ENCODE measurements at places on chromosomes 4 and X.

DNA sequence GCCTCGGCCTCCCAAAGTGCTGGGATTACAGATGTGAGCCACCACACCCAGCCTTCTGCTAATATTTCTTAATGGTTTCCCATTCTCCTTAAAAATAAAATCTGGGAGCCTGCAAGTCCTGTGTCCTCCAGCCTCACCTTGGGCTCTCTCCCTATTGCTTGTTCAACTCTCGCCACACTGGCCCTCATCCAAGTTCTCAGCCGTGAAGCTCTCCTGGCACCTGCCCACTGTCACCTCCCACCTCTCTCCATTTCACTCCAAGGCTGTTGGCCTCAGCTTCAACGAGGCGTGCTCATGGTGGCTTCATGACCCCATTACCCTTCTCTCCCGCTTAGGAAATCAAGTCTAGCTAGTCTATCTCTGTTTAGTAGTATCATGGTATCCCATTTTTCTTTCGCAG is 9.5 kb upstream of the ETNPPL start:
- DNase-seq = no peak

DNA sequence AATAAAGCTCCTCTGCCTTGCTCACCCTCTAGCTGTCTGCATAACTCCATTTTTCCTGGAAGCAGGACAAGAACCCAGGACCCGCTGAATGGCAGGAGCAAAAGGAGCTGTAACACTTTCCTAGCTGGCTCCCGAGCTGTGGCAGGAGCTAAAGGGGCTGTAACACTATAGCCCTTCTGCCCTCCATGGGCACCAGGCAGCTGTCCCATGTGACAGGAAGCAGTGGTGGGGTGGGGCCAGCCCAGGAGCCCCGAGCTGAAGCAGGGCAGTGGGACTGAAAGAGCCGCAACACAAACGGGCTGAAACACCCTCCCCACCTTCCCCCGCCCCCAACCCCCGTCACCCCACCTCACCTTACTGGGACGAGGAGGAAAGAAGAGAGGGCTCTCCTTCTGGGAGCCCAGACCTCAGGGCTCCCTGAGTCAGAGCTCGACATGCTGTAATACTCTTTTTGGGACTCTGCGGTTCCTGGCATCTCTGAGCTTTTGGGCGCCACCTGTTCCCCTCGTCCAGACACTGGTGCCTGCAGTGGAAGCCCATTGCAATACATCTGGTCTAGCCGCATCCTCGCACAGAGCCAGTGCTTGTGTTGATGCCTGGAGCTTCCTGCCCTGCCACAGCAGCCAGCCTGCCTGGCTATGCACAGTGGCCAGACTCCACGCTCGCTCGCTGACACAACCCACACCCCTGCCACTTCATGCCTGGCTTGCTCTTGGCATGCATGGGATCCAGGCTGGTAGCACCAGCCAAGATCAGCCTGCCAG is 39.4 kb downstream of the PPM1K start:
- DNase-seq = no peak

GRCh38 chr4:75566911-75567310 is 11.0 kb downstream of the ODAPH start:
- no peak for DNase-seq

DNA sequence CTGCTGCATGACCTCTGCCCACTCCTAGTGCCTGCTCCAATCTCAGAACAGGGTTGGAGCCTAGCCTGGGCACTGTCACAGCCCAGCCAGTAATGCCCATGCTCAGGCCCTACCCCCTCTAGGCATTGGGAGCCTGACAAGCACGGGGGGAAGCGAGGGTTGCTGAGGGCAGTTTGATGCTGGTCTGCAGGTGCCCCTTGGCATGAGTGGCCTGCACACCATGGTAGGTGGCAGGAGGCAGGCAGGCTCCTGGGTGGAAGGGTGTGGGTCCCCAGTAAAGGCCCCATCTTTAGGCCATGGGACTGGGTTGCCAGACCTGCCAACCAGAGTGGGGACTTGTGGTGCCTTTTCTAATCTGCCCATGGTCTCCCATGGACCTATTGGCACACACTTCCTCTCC is 72.1 kb upstream of the DCAF12L2 start:
- no peak for DNase-seq

DNA sequence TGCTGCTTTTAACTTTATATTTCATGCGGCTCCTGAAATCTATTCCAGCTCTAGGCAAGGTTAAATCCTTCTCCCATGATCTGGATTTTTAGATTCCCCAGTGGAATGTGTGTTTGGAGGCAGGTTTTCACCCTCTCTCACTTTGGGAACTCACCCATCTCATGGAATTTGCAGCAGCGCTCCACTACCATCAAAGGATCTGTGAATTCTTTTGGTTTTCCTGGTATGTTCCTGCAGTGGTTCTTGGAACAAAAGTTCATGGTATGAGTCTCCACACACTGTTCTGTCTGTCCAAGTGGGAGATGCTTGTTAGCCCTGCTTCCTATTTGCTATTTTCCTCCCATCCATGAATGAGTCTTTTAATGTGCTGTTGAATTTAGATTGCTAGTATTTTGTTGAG is 14.0 kb downstream of the APOOL start:
- DNase-seq = no peak

- DNase-seq = no peak
Measured at GRCh38 chr4:126850286-126850685, 782.5 kb upstream of the INTU start.

DNA sequence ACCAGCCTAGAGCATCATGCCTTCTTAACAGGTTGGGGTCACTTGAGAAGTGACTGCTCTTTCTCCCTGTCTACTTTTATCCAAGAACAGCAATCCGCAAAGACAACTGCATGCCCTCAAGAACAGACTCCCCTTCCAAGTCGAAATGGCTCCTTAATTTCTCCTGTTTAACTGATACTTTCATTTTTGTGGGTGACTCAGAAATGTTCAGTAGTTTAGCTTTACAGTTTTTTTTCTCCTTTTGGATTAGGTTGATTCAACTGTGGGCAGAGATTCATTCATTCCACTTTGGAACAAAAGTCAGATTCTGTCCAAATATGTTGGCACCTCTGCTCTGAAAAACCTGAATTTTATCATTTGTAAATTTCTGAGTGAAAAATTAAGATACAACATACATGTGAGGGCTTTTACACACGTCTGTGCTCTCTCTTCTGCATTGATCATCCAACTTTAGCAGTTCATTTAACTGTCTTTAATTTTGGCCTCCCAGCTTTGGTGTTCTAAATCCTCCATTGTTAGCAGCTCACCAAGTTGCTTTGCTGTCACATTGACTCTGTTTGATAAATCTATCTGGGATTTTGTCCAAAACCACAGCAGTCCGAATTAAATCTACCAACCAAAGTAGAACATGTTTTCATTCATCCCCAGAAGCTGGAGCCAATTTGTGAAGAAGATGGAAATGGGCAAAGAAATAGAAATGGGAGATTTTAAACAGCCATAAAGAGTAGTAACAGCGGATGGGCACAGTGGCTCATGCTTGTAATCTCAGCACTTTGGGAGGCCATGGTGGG is 50.0 kb downstream of the HOPX start:
- DNase-seq = no peak

DNA sequence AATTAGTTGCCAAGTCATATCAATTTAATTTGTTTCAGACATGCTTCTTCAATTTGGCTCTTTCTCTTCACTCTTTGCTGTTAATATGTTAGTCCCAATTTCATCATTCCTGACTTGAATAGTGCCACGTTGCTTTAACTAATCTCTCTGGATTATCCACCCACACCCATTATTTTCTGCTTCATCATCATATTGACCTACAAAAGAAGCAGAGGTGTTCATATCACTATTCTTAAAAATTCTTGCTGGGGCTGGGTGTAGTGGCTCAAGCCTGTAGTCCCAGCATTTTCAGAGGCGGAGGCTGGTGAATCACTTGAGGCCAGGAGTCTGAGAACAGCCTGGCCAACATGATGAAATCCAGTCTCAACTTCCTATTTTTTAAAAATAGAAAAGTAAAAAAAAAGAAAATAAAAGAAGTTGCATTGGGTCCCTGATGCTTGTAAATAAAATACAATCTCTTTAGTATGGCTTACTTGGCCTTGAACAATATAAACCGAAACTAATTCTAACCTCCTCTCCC is 65.7 kb upstream of the KCNIP4 start:
- DNase-seq = no peak

DNA sequence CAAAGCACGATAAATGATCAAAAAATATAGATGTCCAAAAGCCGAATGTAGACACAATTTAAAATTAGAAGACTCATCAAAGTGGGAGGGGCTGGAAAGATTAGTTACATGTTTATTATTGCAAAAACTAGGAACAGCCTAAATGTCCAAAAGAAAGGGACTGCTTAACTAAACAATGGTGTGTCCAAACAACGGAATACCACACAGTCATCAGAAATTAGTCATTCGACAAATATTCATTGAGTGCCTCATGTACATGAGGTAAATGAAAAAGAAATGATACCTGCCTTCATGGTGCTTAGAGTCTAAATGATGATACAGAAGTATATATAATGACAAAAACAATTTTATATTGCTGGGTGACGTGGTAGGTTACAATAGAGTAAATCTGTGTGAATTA is 139.7 kb downstream of the MAML3 start:
- no peak for DNase-seq

DNA sequence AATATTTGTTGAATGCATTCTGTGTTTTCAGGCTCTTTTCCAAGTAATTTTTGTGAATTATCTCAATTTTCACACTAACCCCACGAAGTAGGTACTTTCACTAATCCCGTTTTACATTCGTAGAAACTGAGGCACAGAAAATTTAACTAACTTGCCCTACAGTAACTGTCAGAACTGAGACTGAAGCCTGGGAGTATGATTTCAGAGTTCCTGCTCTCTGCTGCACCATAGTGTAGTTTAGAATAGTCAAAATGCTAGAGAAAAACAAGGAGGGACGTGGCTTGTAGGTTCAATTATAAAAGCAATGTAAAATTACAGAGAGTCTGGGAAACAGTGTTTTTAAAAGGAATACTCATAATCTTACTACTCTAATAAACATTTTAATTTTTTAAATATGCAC is 2.2 kb downstream of the CLCN3 start:
- DNase-seq = no peak

- no peak for DNase-seq
Measured at GRCh38 chr4:85860066-85860740, 385.3 kb downstream of the ARHGAP24 start.

DNA sequence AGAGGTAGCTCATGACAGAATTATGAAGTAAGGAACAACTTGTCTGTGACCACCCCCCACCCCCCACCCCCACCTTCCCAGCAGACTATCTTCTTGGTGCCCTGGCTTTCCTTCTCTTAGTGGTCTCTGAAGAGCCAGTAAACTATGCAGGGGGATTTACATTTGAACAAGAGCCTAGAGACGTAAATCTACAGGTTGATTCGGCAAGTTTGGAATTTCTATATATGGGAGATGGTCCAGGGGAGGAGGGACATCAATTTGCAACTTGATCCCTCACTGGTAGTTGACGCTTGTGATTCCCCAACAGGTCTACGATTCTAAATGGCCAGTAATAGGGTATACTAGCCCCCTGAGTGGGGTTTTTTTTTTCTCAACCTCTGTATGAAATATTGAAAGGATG is 36.7 kb downstream of the IL13RA1 start:
- no peak for DNase-seq

DNA sequence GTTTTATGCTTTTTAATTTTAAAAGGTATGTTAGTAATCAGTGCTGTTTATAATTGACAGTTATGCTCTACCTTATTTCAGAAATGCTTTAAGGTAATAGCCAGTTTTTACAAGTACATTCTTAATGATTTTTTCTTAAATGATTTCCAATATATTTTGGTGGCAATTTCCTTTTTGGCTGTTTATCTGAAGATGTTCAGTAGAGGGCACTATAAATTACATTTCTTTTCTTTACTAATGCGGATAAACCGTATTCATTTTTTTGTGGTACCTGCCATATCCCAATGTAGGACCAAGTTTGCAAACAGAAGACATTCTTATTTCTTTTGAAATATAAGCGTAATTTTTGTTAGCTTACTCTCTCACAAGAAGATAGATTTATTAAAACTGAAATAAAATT is 65.4 kb downstream of the CCKAR start:
- DNase-seq = no peak

DNA sequence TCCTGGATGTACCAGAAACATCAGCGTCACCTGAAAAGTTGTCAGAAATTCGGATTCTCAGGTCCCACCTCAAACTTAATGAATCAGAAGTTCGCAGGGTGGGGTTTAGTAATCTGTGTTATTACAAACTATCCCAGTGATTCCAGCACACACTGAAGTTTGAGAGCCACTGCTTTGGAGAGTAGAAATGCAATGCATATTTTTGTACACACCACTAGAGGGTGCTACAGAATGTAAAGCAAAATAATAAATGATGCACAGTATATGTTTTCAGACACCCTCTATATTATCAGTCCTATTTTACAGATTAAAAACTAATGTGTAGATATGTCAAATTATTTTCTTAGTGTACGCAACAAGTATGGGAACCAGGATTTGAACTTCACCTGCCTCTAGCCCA is 2.4 kb upstream of the MORF4L2 start:
- no peak for DNase-seq

- no peak for DNase-seq
Measured at GRCh38 chr4:53908661-53909078, 155.7 kb downstream of the CHIC2 start.

DNA sequence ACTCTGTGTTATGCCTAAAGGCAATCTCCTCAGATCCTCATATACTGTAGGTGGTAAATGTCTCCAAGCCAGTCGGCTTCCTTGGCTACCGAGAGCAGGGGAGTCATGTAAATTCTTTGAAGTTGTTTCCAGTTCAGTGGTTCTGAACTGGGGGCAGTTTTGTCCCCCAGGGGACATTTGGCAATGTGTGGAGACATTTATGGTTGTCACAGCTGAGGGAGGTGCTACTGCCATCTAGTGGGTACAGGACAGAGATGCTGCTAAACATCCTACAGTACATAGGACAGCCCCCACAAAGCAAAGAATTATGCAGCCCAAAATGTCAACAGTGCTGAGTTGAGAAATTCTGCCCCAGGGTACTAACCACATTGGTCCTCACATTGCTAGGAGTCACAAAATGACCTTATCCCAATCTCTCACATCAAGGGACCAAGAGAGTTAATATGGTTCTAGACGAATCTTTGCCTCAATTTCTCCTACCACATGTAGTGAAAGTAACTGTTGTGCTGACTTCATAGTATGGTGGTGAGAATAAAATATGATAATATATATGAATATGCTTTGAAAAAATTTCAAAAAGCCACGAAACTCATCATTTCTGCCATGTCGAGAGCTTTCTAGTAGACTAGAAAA is 104.4 kb upstream of the ARHGAP24 start:
- no peak for DNase-seq

GRCh38 chr4:152808670-152809069 is 28.9 kb downstream of the ARFIP1 start:
- no peak for DNase-seq

All from stimulated activated CD4-positive, alpha-beta T cell treated with anti-CD3 and anti-CD28 coated beads, Interleukin-1b, Interleukin-23, amount 100 ng/mL, for 1 hour (primary cell).